Posterior cingulate gyrus (tissue), 11 donors: ENCODE measurements at places on chromosomes 11 and 22.

- DNase-seq: no peak
Measured at GRCh38 chr22:19524170-19525115, at the start of gene CLDN5. TSS of gene CLDN5 (minus strand) at chr22:19524410. CDS start at chr22:19524255, 155 bp downstream.

- DNase-seq: peak; percentile 64
Measured at GRCh38 chr11:44911029-44911814, 39.5 kb downstream of the TP53I11 start.

DNA sequence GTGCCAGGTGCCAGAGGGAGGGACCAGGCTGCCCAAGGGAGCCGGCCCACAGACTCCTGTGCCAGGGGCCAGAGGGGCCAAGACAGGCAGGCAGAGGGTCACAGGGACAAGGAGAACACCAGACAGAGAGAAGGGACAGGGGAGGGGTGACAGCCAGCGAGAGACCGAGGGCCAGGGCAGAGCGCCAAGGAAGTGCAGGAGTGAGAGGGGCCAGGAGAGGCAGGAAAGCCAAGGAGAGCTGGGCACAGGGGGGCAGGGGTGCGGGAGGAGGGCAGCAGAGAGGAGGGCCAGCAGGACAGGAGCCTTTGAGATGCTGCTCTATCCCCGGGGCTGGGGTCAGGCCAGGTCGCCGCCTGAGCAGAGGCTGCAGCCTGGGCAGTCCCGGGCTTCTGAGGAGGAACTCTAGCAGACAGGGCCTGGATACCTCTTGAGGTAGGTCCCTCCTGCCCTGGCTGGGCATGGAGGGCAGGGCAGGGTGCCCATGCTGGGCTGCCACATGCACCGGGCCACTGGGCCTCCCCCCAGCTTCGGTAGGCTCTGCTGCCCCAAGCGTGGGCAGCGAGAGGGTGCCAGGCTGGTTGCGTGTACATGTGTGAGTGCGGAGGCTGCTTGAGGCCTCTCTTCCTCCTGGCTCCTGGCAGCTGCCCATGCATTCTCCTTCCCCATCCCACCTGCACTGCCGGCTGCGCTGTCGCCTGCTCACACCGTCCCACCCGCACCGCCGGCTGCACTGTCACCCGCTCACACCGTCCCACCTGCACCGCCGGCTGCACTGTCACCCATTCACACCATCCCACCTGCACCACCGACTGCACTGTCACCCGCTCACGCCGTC, 12.2 kb downstream of the LSP1 start:
- peak; percentile 92 for DNase-seq

DNA sequence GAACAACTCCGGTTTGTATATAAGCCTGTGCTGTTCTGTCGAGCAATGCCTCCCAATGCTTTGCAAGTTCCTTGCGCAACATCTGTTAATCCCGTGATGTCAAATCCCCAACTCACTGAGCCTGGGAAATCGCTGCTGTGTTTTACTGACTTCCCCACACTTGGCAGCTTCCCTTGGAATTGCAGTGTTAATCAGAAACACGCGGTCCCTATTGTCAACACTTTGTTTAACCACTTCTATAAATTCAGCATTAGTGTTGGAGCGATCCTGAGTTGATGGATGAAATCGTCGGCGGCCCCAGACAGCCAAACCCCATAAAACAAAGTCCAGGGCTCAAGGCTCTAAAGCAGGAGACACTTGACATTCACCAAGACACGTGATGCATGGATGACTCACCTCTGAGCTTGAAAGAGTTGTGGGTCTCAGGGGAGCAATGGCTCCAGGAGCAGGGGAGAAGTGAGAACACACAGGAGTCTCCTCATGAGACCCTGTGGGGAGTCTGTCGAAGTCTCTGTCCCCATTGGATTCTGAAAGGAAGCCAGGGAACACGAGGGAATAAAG, 555.3 kb downstream of the MIAT start:
- no peak for DNase-seq

- no peak for DNase-seq
Measured at GRCh38 chr11:28649922-28650321, 541.7 kb downstream of the METTL15 start.

- DNase-seq: no peak
Measured at GRCh38 chr11:103279821-103280220, 170.6 kb downstream of the DYNC2H1 start.
